ENCODE measurements at places on chromosomes 16 and 17.

DNA sequence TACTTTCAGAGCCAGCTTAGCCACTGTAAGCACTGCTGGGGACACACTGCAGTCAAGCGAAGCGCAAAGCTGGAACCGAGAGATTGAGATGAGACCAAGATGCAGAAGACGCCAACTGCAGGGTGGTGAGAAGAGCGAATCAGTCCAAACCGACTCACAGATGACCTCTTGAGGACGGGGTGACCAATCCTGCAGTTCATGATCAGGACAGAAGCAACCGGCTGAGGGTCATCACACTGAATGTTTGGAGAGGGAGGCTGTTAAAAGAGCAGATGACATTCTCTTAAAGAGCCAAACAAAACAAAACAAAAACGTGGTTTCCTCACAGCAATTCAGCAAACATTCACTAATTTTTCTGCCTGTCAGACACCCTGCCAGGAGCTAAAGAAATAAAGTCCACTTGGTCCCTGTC is 8.5 kb downstream of the HASPIN start:
- DNase-seq, result no peak

- DNase-seq, result no peak
Measured at GRCh38 chr17:33910200-33910857, 344.8 kb upstream of the CCL2 start.

- no peak for DNase-seq
Measured at GRCh38 chr17:29570521-29570920, 2.0 kb downstream of the TP53I13 start.

- DNase-seq, result no peak
Measured at GRCh38 chr17:27783440-27784350, 16.6 kb downstream of the NOS2 start.

GRCh38 chr17:41688641-41689496 is at the start of gene EIF1:
Gene EIF1 (plus strand): TSS chr17:41688885. CDS start chr17:41689039, 154 bp downstream.
- peak; percentile 100 for DNase-seq

- no peak for DNase-seq
Measured at GRCh38 chr16:77652399-77652798, 69.9 kb upstream of the NUDT7 start.

DNA sequence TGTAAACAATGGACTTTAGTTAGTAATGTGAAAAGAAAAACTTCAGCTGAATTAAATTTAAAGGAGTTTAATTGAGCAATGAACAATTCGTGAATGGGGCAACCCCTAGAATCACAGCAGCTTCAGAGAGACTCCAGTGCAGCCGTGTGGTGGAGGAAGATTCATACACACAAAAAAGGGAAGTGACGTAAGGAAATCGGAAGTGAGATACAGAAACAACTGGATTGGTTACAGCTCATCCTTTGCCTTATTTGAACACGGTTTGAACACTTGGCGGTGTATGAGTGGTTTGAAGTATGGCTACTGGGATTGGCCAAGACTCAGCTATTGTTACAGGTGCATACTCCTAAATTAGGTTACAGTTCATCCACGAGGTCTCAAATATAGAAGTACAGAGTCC is 460.4 kb upstream of the ASIC2 start:
- DNase-seq, result no peak

DNA sequence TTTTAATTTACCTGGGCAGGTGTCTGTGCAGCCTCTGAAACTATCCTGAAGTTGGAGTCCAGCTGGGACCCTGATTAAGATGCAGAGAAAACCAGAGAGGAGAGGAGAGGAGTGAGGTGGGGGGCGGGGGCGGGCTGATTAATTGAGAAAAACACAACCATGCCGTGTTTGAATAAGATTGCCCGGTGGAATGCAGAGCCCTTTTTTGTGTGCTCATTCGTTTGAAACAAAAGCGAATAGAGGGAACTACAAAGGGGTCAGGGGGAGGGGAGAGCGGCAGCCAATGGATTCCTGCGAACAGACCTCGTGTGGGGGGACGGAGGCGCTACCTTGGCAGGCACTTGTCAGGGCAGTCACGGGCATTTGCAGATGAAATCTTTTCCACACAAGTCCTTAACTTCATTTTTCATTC is 355.8 kb downstream of the SOX9 start:
- no peak for DNase-seq

DNA sequence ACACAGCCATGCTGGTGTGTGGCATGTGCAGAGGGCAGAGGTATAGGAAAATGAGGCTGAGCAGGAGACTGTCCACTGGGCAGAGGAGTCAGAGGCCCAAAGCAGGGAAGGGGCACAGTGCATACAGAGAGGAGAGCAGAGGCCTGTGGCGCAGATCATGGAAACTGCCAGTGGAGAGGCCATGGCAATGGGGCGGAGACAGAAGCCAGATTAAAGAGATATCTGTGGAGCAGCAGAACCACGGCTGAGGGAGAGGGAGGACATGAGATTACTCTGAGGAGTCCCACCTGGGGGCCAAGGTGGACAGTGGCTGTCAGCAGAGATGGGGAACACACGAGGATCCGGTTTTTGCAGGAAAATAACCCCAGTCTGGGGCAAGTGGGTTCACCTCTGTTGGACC is 43.3 kb downstream of the RANBP10 start:
- DNase-seq, result peak; percentile 35

- peak; percentile 92 for DNase-seq
Measured at GRCh38 chr16:28935924-28936783, 4.4 kb downstream of the CD19 start.

GRCh38 chr16:19722269-19722952 is 4.3 kb downstream of the IQCK start:
- no peak for DNase-seq

DNA sequence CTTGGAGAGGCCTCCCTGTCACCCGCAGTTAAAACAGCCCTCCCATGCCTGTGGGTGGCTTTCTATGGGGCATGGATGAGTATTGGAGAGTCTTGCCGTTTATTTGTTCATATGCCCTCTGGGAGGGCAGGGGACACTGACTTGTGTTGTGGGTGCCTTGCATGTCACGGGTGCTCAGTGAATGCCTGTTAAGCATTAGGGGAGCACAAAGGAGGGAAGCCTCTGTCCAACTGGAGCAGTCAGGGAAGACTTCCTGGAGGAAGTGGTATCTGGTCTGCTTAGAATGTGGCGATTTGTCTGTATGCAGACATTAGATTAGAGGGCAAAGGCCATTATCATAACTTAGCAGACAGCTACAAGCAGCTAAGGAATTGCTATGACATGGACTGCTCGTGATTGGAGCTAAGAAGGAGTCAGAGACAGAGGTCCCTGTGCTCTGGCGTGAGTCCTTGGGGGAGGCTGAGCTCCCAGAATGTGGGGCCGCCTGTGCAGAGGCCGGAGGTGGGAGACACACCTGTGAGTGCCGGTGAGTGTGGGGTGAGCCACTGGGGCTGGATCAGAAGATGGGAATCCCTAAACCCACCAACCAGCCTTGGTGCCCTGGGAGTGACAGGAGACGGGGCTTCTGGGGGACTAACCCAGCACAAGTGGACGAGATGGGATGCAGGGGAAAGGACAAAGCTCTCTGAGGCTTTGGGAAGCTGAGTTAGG is 286.1 kb downstream of the SEC14L1 start:
- DNase-seq, result no peak

- no peak for DNase-seq
Measured at GRCh38 chr16:11963706-11964105, 1.3 kb upstream of the TNFRSF17 start.

DNA sequence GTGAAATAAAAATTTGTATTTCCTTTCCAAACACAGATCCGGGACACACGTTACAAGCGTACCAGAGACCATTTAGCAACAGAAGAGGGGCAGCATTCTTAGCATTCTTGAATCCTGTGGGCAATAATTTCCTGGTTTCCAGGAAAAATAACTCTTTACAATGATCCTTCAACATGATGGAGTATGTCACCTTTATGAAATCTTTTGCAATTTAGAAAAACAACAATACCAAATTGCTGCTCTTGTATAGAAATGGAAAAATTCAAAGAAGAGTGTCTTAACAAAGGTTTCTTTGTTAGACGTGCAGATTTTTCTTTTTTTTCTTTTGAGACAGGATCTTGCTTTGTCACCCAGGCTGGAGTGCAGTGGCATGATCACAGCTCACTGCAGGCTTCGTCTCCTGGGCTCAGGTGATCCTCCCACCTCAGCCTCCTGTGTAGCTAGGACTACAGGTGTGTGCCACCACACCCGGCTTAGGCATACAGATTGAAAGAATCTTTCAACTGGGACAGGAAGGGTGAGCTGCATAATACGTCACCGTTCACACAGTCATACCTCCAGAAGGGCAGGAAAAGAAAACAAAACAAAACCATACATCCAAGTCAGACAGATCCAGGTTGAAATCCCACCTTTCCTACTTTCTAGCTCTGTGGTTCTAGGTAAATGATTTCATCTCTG is 10.8 kb upstream of the GCSH start:
- no peak for DNase-seq

DNA sequence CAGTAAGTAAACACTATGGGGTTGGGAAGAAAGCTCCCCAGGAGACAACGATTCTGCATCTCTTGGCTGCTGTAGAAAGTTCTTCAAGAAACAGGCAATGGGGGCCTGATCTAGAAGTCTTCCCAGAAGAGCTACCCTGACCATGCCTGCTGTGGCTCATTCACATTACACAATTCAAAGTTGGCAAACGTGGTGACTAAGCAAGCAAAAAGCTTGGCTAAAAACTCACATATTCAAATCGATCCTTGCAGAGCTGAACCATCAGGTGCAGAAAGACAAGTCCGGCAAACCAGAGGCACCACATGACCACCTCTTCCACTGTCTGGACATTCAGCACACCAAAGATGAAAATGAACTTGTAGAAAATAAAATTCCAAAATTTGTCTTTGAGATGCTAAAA is 16.1 kb downstream of the AMFR start:
- DNase-seq, result no peak

GRCh38 chr16:28188085-28188916 is 23.5 kb downstream of the XPO6 start:
- no peak for DNase-seq

- DNase-seq, result no peak
Measured at GRCh38 chr17:28341516-28341915, 6.0 kb downstream of the TNFAIP1 start.

DNA sequence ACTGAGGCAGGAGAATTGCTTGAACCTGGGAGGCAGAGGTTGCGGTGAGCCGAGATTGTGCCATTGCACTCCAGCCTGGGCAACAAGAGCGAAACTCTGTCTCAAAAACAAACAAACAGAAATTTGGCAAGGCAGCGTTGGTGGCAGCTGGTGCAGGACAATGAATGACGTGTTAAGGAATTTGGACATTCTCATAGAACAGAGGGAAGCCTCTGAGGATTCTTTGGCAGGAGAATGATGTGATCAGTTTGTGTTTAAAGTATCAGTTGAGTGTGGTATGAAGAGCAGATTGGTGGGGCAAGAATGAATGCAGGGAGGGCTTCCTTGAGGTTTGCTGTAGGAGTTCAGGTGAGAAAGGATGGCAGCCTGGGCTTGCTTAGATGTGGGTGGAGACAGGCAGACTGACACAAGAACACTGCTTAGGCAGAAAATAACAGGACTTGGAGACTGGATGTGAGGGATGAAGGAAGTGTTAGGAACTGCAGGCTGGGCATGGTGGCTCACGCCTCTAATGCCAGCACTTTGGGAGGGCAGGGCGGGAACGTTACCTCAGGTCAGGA is 4.8 kb downstream of the CYB5D2 start:
- DNase-seq, result no peak

GRCh38 chr17:46027048-46027975 is 28.3 kb downstream of the STH start:
- no peak for DNase-seq

GRCh38 chr17:41464682-41465081 is 2.5 kb downstream of the KRT32 start:
- no peak for DNase-seq

GRCh38 chr17:31653691-31654090 is 205.4 kb downstream of the COPRS start:
- DNase-seq, result no peak

DNA sequence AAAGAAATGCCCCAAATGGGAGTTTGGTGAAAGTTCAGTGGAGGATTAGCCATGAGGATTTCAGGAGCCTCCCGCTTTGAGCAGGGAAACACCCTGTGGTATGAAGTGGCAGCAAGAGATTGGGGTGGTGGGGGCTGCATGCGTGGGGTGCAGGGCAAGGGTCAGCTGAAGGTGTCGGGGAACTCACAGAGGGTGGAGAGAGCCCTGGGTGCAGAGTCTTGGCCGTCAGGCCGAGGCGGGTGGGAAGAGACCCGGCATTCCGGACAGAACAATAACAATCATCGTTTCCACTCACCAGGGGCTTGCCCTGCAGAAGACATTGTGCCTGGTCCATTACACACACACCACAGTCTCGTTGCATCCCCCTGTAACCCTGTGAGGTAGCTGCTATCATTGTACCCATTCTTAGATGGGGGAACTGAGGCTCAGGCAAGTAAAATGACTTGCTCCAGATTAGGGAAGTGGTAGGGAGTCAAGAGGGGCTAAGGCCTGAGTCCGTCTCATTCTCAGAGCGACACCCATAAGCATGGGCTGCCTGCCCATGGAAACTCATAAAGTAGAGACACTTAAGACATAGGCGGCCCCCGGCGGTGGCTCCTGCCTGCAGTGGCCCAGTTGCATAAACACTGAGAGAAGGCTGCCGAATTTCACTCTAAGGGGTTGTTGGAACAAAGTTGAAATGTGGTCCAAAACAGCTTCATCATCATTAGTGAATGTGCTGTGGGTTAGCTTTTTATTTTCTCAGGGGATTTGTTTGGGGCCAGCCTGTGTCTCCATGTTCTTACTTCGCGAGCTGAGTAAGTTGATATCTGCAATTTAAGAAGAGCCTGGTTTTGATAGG is 93.3 kb downstream of the CMIP start:
- DNase-seq, result no peak

- DNase-seq, result no peak
Measured at GRCh38 chr17:64658931-64659330, 3.2 kb downstream of the SMURF2 start.

- no peak for DNase-seq
Measured at GRCh38 chr17:60528828-60529227, 2.8 kb upstream of the APPBP2 start.

DNA sequence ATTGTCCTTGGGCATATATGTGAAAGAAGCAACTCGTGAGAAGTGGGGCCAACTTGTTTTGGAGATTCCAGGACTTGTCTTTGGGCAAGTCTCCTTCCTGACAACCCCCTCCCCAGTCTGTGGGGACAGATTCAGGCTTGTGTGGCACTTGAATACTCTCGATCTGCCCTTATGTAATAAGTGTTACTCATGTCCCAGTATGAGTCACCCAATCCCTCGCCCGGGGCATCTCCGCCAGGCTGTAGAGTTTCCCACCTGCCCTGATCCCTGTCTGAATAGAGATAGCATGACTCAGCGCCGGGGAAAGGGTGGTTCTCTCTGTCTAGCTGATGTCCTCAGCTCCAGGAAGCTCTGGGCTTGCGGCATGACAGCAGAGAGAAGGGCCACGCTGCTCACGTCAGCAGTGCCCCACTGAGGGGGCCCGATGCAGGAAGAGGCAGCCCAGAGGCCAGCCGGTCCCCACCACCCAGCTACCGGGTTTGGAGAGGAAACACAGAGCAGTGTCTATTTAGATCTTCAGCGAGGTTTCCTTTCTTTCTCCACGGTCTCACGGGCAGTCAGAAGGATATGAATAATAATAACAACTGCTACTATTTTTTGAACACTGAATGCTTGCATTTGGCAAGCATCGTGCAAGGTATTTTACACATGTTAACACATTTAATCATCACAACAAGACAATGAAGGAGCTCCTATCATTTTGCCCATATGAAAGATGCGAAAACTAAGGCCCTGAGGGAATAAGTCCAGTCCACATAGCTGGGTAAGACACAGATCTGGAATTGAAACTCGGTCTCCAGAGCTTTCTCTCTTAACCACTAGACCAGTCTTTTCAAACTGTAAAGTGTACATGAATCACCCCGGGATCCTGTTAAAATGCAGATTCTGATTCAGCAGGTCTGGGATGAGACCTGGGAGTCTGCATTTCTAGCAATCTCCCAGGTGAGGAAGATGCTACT is 426.7 kb upstream of the MAF start:
- peak; percentile 68 for DNase-seq

GRCh38 chr17:63402431-63403212 is 43.5 kb downstream of the CYB561 start:
- no peak for DNase-seq

Data from erythroblast (primary cell).